ENCODE measurements at places on chromosomes 7 and 10.

GRCh38 chr7:131898418-131898817 lies 342.0 kb upstream of the PODXL start:
- peak; percentile 84 for DNase-seq

DNA sequence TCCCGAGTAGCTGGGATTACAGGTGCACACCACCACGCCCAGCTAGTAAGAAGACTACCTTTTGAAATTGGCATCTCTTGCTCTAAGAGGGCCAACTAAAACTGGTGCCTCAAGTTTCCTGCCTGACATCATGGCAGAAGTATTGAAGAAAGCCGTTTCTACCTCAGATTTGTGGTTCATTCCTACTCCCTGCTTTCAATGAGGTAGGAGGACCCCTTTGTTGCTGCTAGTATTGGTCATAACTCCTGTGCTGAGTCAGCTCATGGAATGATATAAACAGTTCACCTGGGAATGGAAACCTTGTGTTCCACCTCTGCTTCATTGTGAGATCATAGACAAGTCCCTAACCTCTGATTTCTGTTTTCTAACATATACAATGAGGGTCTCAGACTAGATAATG lies 82.8 kb downstream of the CDK6 start:
- peak; percentile 67 for DNase-seq

DNA sequence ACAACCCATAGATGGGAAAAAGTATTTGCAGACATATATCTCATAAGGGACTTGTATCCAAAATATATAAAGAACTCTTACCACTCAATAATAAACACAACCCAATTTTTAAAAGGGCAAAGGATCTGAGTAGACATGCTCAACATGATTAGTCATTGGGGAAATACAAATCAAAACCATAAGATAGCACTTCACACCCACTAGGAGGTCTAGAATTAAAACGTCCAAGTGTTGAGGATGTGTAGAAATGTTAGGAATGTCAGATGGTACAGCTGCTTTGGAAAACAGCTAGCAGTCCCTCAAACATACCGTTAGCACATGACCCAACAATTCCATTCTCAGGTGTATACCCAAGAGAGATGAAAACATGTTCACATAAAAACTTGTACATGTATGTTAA lies 8.3 kb downstream of the PSTK start:
- no peak for DNase-seq

DNA sequence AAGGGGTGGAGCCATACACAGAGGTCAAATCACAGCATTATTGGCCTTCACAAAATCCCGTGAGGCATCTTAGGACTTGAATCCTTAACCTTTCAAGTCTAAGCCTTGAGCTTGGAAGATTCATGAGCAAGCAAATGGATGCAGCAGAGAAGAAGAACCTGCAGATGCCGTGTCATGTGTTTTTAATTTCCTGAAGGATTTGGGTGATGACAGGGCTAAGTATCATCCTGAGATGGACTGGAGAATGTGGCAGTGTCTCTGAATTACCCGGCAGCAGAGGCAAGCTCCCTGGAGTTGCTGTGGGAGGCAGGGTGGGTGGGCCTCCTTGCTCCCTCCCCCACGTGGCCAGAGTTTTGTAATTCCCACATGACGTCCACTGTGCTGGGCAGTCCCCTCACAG lies 50.8 kb downstream of the GCC1 start:
- no peak for DNase-seq

DNA sequence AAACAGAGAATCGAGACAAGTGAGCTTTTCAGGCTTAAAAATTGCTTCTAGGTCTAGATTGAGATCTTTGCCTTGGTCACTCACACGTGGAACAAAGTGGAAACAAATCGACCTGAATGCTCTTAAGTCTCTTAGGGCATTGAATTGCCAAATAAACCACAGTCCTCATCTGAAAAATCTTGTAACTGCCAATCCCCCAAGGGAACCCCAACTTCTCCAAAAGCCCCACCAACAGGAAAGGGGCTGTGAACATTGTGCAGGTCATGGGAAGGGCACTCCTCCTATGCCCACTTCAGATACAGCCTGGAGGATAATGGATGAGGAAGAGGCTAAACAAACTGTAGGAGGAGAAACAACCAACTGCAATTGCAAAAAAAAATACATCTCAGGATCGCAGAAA lies 91.3 kb downstream of the DGKI start:
- DNase-seq = no peak

GRCh38 chr7:80807166-80807900 lies 111.5 kb downstream of the SEMA3C start:
- no peak for DNase-seq

All from fibroblast of lung (primary cell).